Muscle of back (tissue), 13 donors: ENCODE measurements at places on chromosomes 1 and 21. TPM values are rescaled to one million over a fixed set of nuclear protein-coding genes. Genes with fewer than 3 reads are reported as not detected.
A peak's percentile ranks its signal among the peaks of the same experiment; 100 is the strongest.

DNA sequence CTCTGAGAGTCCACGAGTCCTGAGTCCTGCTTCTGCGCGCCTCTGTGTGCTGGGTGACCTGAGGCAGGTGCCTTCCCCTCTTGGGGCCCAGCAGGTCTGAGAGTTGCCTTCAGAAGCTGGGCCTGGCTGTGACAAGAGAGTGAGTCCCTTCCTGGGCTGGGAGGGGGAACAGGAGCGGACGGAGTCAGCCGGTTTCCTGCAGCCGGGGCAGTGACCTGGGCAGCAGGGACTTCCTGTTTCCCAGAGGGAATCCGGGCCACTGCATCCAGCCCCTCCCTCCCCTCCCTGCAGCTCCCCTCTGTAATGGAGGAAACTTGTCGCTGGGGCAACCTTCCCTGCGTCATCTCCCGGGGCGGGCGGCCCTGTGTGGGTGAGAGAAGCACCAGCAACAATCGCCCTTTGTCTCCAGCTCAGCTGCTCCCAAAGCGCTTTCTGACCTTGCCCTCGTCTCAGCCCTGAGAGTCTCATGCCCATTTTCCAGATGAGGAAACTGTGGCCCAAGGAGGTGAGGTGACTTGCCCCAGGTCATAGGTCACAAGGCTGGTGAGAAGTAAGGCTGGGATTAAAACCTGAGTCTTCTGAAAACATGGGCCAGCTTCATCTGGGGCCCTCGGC lies 61.1 kb downstream of the SDC3 start:
- DNase-seq, result peak; percentile 63

- no peak for DNase-seq
Observed at GRCh38 chr1:36177589-36178431, 21.9 kb downstream of the MAP7D1 start.

Gene CRABP2
- 363 TPM for polyA plus RNA-seq

GRCh38 chr1:145884675-145885074 lies 991 bp downstream of the ANKRD35 start:
- no peak for DNase-seq
